ENCODE measurements at places on chromosomes 4 and X.

DNA sequence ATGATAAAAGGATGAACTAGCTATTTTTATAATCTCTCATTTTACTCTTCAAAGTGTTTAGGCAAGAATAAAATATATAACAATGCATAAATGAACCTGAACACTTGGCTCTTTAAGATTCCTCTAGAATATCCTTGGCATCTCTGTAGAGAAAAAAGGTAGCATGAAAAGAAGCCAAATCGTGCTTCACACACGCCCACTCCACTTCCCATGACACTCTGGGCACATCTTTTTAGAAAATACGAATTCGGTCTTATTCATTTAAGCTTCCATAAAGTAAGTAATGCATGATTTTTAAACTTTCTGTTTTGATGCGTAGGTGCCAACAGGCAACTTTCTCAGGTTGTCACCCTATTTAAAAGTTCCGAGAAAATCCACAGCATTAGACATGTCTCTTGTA lies 73.6 kb upstream of the SORBS2 start:
- no peak for DNase-seq

DNA sequence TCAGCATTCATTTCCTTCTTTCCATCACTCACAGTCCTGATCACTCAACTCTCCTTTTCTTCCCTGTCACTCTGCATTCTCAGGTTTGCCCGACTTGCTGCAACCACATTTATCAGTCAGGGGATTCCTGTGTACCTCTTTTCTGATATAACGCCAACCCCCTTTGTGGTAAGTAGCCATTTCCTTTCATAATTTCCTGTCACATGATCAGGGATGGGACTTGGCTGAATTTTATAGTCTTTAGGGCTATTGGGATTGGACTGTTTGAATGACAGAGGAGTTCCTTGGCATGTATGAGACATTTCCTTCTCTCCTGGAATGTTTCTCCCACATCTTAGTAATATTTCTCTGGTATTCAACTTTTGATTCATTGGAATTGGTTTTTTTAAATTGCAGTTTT lies 11.0 kb downstream of the PGM2 start:
- DNase-seq = no peak

- DNase-seq = no peak
Observed at GRCh38 chr4:158015241-158015640, 157.6 kb downstream of the GASK1B start.

DNA sequence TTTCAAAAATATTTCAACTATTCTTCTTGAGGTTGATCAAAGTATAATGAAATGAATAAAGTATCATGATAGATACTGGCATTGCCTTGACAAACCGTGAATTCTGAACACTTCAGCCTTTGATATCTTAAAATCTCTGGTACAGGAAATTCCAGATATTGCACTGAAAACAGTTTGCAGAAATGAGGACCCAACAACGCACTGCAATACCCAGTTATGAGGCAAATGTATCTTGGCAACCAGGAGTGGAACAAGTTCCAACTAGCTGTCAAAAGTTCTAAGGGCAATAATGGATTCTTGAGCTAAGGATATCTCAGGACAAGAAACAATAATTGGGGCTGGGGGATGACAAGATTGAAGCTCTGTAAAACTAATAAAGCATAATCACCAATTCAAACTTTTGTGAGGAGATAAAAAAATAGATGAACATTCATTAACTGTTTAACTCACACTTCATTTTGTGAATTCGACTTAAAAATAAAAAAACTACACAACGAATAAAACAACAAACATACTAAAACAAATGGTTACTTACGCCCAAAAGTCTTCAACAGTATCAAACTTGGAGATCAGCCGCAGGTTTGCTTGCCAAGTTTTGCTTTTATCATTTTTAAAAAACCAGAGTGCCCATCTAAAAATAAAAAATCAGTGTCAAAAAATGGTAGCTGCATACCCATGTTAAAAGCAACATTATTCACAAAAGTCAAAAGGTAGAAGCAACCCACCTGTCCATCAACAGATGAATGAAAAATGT lies 38.1 kb downstream of the EIF4E start:
- no peak for DNase-seq

- no peak for DNase-seq
Observed at GRCh38 chr4:25146076-25146475, 14.2 kb downstream of the SEPSECS start.

GRCh38 chr4:54929459-54929858 lies 195.9 kb downstream of the KDR start:
- DNase-seq = no peak

- DNase-seq = no peak
Observed at GRCh38 chrX:152528193-152528592, 77.1 kb upstream of the GABRA3 start.

GRCh38 chr4:117847849-117848248 lies 186.4 kb upstream of the NDST3 start:
- no peak for DNase-seq
